Spinal cord (tissue), 10 donors: ENCODE measurements at places on chromosomes 1 and 21. TPM values are rescaled to one million over a fixed set of nuclear protein-coding genes. Genes with fewer than 3 reads are reported as not detected.
A peak's percentile ranks its signal among the peaks of the same experiment; 100 is the strongest.

Gene THEM5
- not detected for total RNA-seq

Gene TCEA3
- total RNA-seq: 32.6 TPM

Gene ANGPTL7
- total RNA-seq: 6.1 TPM

- DNase-seq: no peak
Observed at GRCh38 chr1:95085376-95085775, 12.6 kb upstream of the ALG14 start.

- DNase-seq: no peak
Observed at GRCh38 chr1:16093611-16094010, 20.2 kb upstream of the FAM131C start.

Gene RABGGTB
- total RNA-seq: 101 TPM

- DNase-seq: no peak
Observed at GRCh38 chr21:38443110-38443509, 55.2 kb downstream of the ERG start.

GRCh38 chr1:46183079-46183847 is 7.0 kb upstream of the P3R3URF start:
- no peak for DNase-seq

GRCh38 chr1:244436336-244437085 is 15.2 kb downstream of the ADSS2 start:
- DNase-seq: no peak

GRCh38 chr1:170321113-170321512 is 175.4 kb downstream of the NTMT2 start:
- DNase-seq: no peak

DNA sequence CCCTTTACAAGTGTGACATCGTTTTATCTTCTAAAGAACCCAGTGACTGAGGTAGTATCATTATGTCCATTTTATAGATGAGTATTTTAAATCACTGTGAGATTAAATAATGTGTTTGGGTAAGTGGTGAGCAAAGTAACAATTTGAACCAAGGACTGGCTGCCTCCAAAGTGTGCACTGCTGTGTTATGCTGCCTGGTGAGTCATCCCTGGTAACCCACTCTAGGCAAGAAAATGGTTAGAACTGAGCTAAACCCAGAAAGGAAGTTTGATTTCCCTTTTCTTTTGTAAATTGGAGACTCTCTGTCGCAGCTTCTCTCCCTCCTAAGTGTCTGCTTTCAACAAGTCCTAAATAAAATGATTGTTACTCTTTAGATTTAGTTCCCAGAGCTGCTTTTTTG is 342.8 kb upstream of the KAZN start:
- DNase-seq: no peak

DNA sequence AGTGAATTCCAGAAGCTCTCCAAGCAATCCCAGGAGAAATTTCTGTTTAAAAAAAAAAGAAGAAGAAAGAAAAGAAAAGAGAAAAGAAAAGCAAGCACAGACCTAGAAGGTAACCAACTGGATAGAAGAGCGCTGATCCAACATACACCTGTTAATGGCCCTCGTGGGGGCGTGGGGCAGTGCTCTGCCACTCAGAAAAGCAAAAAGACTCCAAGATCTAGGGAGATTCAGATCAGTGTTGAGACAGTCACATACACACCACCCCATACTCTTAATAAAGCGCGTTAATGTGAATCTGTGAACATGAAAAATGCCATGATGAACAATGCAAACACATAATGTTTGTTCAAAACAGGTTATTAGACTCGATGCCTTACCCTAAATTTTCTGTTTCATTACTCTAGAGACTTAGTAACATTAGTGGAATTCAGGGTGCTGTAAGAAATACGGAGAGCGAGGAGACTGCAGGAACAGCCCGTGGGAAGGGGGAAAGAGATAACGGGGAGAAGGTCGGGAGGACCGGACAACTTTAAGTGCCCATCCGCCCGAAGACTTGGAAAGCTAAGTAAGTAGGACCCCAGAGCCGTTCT is 406 bp downstream of the NME7 start:
- DNase-seq: no peak

GRCh38 chr1:81848880-81849682 is 48.3 kb downstream of the ADGRL2 start:
- no peak for DNase-seq

GRCh38 chr1:184160236-184160635 is 108.7 kb downstream of the TSEN15 start:
- no peak for DNase-seq

DNA sequence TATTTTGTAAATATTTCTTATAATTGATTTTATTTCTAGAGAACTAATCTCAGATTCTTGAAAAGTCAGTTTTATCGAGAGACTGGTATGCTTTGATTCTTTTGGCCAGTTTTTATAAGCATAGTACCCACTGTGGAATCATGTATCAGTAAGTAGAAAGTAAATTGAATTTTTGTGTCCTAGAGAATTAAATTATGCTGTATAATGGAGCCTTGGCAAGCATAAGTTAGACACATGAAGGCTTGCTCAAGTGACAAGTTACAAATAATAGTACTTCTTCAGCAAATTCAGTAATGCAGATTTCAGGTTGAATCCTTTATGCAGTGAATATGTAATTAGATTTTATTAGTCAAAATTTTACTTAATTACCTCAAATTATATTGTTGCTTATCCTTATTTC is 40.1 kb downstream of the ADGRL2 start:
- DNase-seq: no peak

Gene TTC39A
- total RNA-seq: 11.4 TPM

GRCh38 chr1:53637511-53638359 is 101.2 kb downstream of the GLIS1 start:
- no peak for DNase-seq

Gene SMCP
- not detected for total RNA-seq

GRCh38 chr1:228765168-228765946 is 30.1 kb downstream of the RHOU start:
- no peak for DNase-seq

Gene FHAD1
- 3.1 TPM for total RNA-seq

DNA sequence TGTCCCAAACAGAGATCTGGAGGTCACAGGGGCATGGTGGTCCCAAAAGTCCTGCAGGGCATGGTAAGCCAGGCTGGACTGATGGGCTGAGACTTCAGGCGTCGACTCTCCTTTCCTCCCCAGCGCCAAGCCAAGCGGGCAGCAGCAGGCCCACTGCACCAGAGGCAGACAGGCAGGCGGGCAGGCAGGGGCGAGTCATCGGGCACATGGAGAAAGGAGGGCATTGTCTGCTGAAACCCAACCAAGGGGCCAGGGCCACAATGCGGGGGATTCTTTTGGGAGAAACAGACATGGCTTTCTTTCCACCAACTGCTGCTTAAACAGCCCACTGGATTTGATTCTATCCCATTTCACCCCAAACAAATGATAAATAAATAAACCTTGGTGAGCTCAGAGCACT is 46.2 kb downstream of the TRABD2B start:
- no peak for DNase-seq

Gene TBX15
- 30.6 TPM for total RNA-seq

- no peak for DNase-seq
Observed at GRCh38 chr1:172069534-172069933, 228.2 kb downstream of the DNM3 start.

- DNase-seq: peak; percentile 85
Observed at GRCh38 chr1:1435106-1435903, at the start of gene VWA1. VWA1 (plus strand) TSS chr1:1435690; CDS start chr1:1435749, 59 bp downstream.

GRCh38 chr1:7529917-7530316 is 241.2 kb upstream of the VAMP3 start:
- no peak for DNase-seq

Gene ZBTB18
- total RNA-seq: 31.2 TPM

- DNase-seq: no peak
Observed at GRCh38 chr1:10599194-10599861, 124.6 kb downstream of the PEX14 start.

DNA sequence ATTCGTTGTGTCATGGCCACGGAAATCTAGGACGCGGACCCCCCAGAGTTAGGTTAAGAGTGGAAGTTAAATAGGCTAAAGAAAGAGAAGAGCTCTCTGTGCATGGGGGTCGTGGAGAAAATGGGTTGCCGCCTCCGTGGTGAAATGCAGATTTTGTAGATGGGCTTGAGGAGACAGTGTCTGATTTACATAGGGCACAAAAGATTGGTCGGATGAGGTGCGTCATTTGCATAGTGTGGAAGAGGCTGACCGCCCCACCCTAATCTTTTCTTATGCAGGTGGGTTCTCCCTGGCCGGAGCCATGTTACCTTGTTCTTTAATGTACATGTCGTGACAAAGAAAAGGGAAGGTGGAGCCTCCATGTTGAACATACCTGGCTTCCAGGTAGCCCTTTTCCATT is 14.3 kb upstream of the SLC5A9 start:
- no peak for DNase-seq

GRCh38 chr1:211334986-211335385 is 8.4 kb downstream of the TRAF5 start:
- no peak for DNase-seq

GRCh38 chr1:25469177-25469576 is 38.5 kb downstream of the MACO1 start:
- no peak for DNase-seq

- no peak for DNase-seq
Observed at GRCh38 chr1:59057796-59058195, 239.1 kb upstream of the FGGY start.

Gene RGS13
- 0.10 TPM for total RNA-seq

GRCh38 chr1:74571493-74571800 is 59.0 kb upstream of the LRRC53 start:
- DNase-seq: no peak

GRCh38 chr1:91949356-91949699 is at the start of gene BRDT:
BRDT (plus strand) TSS chr1:91949401; CDS start chr1:91962755, 13,354 bp downstream.
- no peak for DNase-seq

DNA sequence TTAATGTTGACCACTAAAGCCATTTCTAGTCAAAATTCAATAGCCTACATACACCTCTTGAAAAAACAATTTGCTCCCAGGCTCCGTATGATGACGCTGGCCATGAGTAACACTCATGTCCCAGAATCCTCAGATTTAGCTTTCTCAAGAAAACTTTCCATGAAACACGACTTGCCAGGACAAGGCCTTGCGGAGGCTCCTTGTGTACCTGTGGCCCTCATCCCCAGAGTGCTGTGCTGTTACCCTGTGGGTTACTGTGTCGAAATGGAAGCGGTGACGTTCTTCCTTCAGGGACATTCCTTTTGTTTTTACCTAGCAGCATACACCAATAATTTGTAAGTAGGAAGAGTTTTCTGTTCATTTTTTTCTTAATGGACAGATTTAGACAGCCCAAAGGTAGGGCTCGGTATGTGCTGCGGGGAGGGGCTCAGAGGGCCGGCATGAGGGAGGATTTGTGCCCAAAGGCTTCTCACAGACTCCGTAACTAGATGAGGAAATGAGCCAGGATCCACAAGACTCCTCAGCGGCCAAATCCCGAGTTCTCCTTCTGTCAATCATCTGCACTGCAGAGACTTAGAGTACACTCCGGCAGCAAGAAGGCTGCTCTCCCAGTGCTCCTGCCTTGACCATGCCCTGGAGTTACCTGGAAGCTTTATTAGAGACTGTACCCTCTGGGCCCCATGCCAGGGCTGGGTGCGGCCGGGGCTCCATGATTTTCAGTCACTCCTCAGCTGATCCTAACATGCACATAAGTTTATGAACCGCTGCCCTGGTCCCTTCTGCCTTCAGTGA is 17.8 kb downstream of the GNG12 start:
- no peak for DNase-seq

GRCh38 chr1:216034506-216034905 is 388.7 kb downstream of the USH2A start:
- DNase-seq: no peak

Gene DYNLT4
- 4.0 TPM for total RNA-seq

DNA sequence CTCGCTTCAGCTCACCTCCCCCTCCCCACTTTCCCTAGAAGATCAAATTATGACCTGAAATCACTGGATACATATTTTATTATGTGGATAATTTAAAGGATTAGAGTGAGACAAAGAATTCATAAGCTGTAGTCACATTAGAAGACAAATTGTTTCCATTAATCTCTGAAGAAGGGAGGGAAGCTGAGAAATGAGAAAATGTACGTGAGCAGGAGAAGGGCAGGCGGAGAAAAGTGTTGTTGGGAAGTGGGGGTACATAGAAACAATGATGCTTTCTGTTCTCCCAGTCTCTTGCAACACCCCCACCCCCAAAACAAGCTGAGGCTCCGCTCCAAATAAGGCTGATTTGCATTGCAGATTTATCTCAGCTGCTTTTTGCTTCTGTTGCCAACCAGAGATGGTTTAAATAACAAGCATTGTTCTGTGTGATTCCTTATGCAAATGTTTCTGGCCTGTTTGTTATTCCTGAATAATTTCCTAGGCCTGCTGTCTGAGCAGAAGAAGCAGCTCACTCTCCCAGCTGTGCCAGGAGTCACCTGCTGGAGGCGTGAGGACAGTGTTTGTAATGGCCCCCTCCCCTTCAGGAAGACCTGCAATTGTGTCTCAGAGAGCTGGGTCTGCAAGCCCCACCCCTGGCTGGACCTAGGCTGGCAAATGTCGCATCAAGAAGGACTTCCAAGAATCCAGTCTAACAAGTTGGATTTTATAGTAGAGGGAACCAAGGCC is 121.8 kb upstream of the TNR start:
- peak; percentile 91 for DNase-seq

- no peak for DNase-seq
Observed at GRCh38 chr1:47569681-47570470, 132.0 kb downstream of the FOXD2 start.

GRCh38 chr1:168892931-168893330 is 163.9 kb upstream of the DPT start:
- no peak for DNase-seq

DNA sequence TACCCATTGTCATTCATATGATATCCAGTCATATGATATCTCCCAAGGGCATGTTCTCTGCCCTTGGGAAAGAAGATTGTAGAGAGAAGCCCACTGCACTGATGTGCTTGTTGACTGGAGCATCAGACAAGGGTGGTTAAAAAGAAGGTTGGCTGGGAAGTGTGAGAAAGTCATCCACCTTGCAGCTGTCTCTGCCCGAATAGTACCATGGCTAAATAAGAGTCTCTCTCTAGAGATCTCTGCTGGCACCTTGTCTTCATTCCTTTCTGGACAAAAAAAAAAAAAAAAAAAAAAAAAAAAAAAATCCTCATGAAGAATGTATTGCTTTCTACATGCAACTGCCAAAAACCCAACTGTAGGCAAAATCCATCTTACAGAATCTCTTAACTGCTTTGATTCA is 349.7 kb upstream of the ESRRG start:
- no peak for DNase-seq

- DNase-seq: no peak
Observed at GRCh38 chr1:85656256-85656655, 52.0 kb downstream of the ZNHIT6 start.

- no peak for DNase-seq
Observed at GRCh38 chr21:44927259-44927586, 6.5 kb upstream of the ITGB2 start.

GRCh38 chr1:88892357-88892877 is 1.1 kb upstream of the GTF2B start:
- DNase-seq: no peak

Gene NPHS2
- not detected for total RNA-seq

- no peak for DNase-seq
Observed at GRCh38 chr1:245939756-245940345, 567.2 kb downstream of the SMYD3 start.
